HAP-1 (cell line): ENCODE measurements at places on chromosomes 12 and 14.

DNA sequence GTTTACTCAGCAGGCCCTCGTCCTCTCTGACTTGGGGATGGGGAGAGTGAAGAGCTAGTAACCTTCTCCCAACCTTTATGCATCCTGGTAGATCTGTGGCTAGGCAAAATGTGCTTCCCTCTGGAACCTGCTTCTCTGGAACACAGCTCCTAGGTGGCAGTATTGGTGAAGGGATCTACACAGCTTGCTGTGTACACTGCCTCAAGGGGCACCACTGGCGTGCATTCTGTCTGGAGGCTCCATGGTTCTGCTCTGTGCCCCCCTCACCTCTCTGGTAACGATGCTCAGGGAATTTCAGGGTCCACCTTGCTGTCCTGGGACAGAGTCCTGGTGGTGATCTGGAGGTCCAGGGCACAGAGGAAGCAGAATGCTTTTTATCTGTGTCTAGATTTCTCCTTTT, 43.5 kb upstream of the KCNA5 start:
- no peak for DNase-seq

- no peak for DNase-seq
Measured at GRCh38 chr12:111826316-111826715, 15.7 kb upstream of the MAPKAPK5 start.

GRCh38 chr14:69860221-69860620, 19.0 kb upstream of the SMOC1 start:
- DNase-seq: no peak

- DNase-seq: peak; percentile 61
Measured at GRCh38 chr12:124837958-124838803, 25.5 kb downstream of the SCARB1 start.

DNA sequence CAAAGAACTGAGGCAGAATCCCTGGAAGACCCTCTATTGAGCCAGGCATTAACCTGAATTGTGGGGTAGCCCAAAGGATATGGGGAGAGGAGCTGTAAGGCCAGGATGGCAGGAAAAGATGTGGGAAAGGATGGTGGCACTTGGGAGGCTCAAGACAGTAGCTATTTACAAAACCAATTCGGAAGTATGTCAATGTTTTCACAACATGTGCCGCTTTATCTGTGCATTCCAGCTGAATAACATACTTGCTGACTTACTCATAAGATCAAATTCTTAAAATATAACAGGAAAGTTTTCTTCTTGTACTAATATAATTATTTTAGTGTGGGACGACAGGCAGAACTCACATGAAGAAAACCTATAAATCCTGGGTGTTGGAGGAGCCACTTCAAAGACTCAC, 10.6 kb downstream of the BBS10 start:
- DNase-seq: no peak

- peak; percentile 47 for DNase-seq
Measured at GRCh38 chr12:64170024-64170423, 52.1 kb downstream of the KICS2 start.

- peak; percentile 14 for DNase-seq
Measured at GRCh38 chr14:62126879-62127478, 364.8 kb downstream of the SNAPC1 start.

- peak; percentile 17 for DNase-seq
Measured at GRCh38 chr14:44010071-44010470, 497.0 kb downstream of the FSCB start.

DNA sequence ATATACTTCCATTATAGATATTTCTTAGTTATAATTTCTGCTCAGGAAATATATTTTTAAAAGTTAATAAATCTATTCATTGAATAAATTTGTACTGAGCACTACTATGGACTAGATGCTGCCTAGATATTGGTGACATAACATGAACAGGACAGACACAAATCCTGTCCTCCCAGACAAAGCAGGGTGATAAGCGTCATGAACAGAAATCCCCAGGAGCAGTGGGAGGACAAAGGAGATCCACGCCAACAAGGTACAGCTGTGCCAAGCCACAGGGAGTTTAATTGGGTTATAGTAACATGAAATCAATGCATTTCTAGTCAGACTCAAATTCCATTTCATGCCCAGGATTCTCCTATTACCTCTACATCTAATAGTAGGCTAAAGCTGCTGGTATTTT, 171.8 kb upstream of the CPNE8 start:
- DNase-seq: no peak

DNA sequence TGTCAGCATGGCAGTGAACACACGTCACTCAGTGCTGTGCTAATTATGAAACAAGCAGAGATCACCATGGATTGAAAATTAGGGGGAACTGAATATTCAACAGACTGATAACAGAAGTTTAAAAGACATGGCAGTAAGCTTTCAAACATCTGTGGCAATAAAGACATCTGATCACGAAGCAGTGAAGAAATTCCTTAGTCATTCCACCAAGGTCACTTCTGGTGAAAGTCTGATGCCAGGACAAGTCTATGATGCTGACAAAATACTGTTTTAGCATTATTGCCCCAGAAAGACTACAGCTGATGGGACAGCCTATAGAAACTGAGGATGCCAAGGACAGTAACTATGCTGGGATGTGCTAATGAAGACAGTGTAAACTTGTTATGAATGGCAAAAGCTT, 126.9 kb upstream of the RBM19 start:
- no peak for DNase-seq

DNA sequence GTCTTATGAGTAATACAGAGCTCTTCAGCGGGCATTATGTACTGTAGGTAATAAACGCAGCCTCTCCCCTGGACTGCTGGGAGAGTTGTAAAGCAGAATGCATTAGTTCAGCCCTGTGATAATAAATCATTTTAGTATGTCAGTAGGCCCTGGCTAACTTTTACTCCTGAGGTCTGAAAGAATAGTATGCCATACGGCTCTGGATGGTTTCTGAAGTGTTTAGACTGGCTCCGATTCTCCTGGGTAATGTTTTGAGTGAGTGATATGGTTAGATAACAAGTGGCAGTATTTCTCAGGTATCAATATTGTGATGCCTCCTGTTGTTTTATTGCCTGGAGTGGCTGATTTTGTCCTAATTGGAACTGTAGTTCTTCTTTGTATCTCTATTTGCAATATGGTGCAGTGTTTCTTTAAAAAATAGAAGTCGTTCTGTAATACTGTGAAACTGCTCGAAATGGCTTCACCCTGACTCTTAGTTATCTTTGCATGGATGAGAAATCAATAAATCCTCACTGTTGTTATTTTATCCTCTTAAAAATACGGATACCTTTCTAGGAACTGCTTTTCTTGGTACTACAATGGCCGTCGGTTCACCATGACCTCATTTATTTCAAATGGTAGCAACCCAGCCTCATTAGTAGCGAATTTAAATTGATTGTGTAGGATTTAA, 100.2 kb downstream of the PDZRN4 start:
- DNase-seq: no peak

GRCh38 chr12:82627799-82628198, 58.9 kb upstream of the TMTC2 start:
- peak; percentile 18 for DNase-seq

DNA sequence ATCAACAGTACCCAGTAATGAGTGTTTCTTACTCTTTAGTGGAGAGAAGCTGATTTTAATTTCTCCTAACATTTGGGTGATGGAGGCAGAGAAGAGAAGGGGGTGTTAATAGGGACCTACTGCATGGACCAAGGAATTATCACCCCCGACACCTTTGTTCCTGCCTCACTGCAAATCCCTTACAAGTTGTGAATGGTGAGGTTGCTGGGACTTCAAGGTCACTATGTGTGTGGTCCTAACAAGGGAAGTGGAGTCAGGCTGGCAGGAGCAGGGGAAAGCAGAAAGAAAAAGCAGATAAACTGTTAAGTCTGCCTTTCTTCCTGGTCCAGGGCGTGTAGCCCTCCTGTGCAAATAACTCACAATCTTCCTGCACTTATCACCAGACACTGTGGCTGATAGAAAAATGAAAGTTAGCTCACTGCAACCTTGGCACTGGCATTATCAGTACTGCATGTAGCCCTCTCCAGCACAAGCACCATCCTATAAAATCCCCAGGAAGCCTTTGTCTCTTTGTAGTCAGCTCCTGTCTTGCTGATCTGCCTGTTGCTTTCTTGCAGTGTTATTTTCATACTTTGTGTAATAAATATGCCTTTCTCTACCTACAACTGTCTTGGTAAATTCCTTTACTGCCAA, 112.3 kb upstream of the DNM1L start:
- no peak for DNase-seq

DNA sequence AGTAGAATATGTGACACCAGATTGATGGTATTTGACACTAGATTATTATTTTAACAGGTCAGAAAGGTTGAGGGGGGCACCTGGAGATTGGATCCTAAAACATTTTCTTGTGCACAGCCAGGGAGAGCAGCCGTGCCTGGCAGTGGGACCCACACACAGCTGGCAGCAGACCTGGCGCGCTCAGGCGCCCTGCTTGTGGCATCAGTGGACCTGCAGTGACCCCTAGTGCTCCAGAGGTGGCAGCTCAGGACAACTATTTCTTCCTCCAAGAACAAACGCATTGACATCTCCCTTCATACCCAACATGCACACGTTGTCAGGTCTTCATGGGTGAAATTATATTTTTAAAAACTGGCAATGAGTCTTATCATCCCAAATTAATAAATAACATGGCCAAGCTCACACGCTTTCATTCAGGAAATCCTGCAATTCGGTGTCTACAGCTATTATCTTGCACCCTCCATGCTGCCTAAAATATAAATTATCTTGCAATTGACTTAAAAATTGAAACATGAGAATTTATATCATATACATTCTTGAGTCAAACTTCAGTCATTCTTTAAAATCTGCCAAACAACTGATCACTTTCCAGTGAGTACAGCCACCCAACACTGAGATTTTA, 7.7 kb upstream of the TMEM132D start:
- DNase-seq: peak; percentile 3

- no peak for DNase-seq
Measured at GRCh38 chr14:71338153-71338552, 430.9 kb downstream of the PCNX1 start.

DNA sequence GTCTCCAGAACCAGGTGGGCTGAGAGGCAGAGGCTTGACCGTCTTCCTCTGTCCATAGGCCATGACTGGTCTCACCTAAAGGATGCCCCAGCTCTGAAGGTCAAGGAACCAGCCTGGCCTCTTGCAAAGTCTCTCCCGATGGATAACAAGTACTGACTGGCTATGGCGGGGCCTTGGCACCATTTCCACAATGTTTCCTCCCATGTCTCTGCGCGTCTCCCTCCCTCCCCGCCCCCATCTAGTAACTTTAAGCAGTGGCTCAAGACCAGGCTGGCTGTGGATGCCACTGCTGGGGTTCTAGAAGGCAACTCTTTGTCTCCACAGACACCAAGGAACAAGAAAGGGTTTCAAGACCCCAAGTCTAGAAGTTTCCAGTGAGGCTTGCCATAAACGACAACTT, 275.5 kb downstream of the DPF3 start:
- DNase-seq: no peak

DNA sequence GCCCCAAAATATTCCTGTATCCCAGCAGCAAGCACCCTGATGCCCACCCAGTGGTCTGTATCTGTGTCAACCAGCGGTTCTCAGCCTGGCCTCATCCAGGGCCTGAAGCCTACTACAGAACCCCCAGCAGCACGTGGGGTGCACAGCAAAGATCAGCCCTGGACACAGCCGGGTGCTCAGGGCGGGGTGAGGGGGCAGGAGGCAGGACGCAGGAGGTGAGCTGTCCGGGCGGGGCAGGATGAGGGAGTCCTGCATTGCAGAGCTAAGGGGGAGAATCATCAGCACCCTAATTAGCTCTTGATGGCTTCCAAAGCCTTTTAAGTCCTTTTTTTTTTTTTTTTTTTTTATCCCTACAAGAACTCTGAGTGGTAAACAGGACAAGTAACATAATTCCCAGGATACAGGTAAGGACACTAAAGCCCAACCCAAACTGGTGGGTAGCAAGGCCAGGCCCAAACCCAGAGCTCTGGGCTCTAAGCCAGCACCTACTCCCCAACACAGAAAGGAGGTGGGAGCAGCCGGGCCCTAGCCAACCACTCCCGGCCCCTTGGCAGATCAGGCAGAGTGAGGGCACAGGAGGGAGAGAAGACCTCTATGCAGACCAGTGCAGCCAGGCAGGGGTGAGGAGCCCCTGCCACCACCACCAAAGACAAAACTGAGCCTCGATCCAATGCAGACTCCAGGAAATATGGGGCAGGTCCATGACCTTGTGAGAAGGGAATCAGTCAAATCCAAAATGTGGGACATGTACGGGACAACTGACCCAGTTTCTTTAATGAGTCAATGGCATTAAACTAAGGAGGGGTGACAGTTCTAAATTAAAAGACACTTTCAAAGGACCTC, 32.3 kb upstream of the EIF5 start:
- DNase-seq: no peak

- DNase-seq: no peak
Measured at GRCh38 chr14:56217380-56218045, 99.3 kb downstream of the PELI2 start.

GRCh38 chr12:57090924-57091637, 2.2 kb downstream of the NAB2 start:
- no peak for DNase-seq

GRCh38 chr14:85106506-85106905, 423.4 kb upstream of the FLRT2 start:
- DNase-seq: no peak

- DNase-seq: no peak
Measured at GRCh38 chr12:45994736-45995135, 4.4 kb upstream of the SCAF11 start.

DNA sequence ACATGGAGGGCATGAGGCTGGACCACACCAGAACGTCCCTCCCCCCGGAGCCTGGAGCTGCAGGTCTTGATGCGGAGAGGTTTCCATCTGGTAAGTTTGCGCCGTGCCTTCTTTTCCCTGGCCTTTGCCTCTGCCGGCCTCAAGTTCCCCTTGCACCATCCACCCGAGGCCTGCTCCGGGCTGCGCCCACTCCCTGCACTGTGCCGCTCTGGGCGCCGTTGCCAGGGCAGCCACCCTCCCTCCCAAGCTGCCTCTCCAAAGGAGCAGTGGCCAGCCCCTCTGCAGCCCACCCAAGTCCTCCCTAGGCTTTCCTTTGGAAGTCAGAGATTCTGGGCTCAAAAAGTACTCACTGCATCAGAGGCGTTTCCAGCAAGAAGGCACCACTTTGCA, 46.2 kb upstream of the MEG3 start:
- no peak for DNase-seq

GRCh38 chr12:41123871-41124270, 64.2 kb upstream of the PDZRN4 start:
- DNase-seq: no peak

DNA sequence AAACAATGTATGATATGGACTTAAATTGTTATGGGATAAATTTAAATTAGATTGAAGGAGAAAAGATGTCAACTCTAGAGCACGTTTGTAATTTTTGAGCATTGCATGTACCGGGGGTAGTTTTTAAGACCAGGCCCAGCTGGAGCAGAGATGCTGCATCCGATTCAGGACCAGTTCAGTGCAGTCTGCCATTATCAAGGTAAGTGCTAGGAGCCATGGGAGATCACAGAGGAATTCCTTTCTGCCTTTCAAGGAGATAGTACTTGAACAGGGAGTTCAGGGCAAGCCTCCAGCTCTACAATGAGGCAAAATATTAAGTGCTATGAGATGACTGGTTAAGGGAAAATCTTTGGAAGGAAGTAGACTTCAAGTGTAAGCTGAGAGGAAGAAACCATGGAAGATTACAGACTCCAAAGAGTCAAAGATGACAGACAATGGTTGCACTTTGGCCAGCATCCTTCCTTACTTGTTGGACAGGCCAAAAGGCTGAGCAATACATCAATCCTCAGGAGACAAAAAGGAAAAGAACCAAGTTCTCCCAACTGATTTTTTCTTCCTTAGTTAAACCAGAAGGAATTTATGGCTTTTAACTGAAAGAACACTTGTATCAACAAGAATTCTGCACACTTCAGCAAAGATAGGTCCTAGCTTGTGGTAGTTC, 113.2 kb upstream of the HIF1A start:
- DNase-seq: no peak

GRCh38 chr14:80455031-80455430, 243.7 kb upstream of the DIO2 start:
- DNase-seq: no peak

- no peak for DNase-seq
Measured at GRCh38 chr14:80465546-80466220, 254.4 kb upstream of the DIO2 start.
